Esophagus squamous epithelium (tissue), 5 donors: ENCODE measurements at places on chromosomes 7 and 10.

- no peak for DNase-seq
Observed at GRCh38 chr7:45482451-45482850, 91.7 kb upstream of the ADCY1 start.

DNA sequence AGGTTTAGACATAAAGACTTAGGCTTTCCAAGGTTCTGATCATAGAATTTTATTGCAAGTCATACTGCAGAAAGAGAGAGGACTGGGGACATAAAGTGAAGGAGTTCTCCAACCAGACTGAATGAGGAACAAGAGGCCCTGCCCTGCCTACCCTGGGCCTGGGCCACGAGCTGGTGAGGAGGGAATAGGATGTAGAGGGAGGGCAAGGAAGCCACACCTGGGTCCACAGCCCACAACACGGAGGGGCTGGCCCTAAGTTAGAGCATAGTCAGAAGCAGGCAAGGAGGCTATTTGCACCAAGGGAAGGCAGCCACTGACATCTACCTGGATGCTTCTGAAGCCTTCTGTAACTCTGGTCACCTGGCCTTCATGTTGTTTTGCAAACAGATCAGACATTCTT, 82.2 kb upstream of the CXCL12 start:
- DNase-seq = no peak

DNA sequence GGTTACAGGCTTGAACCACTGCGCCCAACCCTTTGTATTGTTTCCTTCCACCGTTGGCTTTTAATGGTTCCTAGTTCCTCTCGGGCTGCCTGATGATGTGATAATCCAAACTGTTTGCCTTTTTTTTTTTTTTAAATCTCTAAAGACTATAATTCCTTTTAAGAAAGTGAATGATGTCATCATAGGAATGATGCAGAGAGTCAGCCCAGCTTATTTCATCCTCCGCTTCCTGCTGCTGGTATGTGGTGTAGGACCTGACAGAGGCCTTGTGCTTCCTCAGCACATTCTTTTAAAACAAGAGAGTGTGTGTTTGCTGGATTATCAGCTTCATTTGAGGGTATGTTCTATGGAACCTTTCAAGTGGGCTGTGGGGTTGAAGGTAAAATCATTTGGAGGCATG, 241.4 kb downstream of the LRMDA start:
- no peak for DNase-seq

GRCh38 chr10:79244841-79245504, 102.3 kb upstream of the PPIF start:
- DNase-seq = no peak

DNA sequence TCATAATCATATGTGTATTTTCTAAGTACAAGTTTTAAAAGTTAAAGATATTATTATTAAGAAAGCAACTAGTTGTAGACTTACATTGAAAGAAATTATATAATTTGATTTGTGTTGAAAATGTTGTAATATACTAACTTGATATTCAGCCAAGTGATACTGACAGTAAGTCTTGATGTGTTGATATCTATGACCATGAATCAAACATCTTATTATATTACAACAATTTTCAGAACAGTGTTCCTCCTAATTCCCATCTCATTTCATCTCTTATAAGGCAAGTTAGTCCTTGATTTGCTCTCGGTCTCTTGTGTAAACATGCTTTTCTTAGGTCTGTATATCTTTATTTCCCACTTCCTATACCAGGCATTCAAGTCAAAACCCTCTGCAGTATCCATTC, 269.2 kb upstream of the SEMA3E start:
- no peak for DNase-seq
